ENCODE measurements at places on chromosomes 3 and 15.

DNA sequence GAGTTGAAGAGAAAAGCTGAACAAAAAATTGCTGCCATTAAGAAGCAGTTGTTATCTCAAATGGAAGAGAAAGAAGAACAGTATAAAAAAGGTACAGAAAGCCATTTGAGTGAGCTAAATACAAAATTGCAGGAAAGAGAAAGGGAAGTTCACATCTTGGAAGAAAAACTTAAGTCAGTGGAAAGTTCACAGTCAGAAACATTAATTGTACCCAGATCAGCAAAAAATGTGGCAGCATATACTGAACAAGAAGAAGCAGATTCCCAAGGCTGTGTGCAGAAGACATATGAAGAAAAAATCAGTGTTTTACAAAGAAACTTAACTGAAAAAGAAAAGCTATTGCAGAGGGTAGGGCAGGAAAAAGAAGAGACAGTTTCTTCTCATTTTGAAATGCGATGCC, 152.4 kb upstream of the LRRFIP2 start:
- no peak for DNase-seq

DNA sequence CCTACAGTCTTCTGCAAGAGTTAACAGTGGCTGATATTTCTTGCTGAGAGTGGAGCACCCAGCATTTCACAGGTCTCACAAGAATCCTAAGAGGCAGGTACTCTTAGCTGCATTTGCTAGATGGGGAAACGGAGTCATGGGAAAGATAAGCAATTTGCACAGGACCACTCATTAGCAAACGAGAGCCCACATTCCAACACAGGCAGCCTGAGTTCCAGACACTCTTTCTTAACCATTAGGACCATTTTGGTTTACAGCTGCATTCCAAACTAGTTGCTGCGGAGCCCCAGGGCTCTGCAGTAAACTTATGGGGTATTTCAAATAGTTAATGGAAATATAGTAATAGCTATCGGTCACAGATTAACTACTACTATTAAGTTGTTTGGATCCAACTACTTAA, 42.5 kb downstream of the LYZL4 start:
- no peak for DNase-seq

GRCh38 chr15:99076109-99076508, 28.8 kb upstream of the SYNM start:
- no peak for DNase-seq

DNA sequence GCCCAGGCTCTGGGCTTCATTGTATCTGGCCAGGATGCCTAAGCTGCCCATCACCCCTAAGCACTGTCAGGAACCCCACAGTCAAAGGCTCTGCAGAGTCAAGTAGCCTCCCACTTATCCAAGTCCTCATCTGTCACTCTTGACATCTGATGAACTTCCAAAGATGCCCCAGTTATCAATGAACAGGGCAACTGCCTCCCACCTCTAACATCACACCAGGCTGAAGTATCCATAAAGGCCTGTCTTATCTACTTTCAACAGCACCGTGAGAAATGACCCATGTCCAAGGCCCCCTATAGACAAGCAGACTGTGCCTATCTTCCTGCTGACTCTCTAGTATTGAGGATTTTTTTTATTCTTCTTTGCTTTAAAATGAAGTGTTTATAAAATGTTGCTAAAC, 56.4 kb downstream of the TRIM69 start:
- DNase-seq, result no peak

DNA sequence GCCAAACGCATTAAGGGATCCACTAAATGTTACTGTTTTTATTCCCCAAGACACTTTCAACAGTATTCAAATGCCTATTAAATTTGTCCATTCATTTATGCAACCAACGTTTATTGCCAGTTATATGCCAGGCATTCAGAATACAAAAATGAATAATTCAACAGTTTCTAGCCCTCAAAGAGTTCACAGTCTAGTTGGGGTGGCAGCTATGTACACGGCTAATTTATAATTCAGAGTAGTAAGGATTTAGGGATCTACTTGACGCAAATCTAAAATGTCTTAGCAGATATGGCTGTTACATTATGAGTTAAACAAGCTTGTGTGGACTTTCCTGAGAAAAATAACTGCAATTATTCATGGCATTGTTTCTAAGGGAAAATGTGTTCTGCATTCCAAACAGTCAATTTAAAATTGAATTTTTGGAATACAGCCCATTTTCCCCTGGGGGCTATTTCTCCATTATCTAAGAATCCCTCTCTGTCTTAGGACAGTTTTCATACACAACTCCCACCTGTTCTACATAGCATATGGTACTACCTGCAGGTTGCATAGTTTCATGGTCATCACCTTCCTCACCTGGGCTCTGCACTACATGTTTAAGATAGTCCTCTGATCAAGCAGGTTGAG, 11.5 kb upstream of the MSL2 start:
- DNase-seq, result no peak

- no peak for DNase-seq
Observed at GRCh38 chr15:26773067-26773877, 406 bp upstream of the GABRB3 start.

- no peak for DNase-seq
Observed at GRCh38 chr3:107674371-107674770, 151.6 kb downstream of the BBX start.

DNA sequence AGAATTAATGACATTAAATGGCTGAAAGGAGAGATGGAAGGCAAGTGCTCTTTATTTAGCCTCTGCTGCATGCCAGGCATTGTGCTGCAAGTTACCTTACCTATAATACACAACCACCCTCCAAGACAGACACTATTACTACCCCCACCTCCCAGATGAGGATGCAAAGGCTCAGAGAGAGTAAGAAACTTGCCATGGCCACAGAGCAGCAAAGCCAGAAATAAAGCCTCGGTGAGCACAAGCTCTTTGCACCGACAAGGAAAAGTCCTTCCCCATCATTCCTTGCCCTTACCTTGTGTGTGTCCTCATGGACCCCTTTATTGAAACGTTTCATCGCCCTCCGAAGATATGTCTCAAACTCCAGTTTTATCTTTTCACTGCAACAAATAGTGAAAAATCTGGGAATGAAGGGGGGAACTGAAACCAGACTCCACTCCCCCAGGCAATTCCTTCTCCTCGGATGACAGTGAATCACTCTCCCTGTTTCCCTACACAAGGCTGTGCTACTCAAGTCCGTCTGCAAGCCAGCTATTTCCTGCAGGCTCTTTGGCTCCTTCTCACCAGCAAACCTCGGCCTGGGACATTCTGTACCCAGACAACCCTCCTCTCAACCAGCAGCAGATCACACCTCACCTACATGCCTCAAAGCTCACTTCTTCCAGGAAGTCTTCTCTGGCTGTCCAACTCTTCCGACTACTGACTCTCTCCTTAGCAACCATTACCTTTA, 11.4 kb downstream of the XPC start:
- no peak for DNase-seq

GRCh38 chr3:144351773-144352365, 380.2 kb downstream of the DIPK2A start:
- no peak for DNase-seq

Data from activated T-cell treated with anti-CD3 and anti-CD28 coated beads, Interleukin-2, amount 50 U/mL, for 24 hours (primary cell).